Activated naive CD8-positive, alpha-beta T cell treated with anti-CD3 and anti-CD28 coated beads for 36 hours (primary cell): ENCODE measurements at places on chromosomes 4 and X.
A peak's percentile ranks its signal among the peaks of the same experiment; 100 is the strongest.

GRCh38 chrX:119481323-119481801 lies 13.1 kb downstream of the SLC25A5 start:
- DNase-seq: no peak

GRCh38 chr4:83548151-83548905 lies 12.4 kb downstream of the GPAT3 start:
- peak; percentile 66 for DNase-seq

- DNase-seq: no peak
Measured at GRCh38 chrX:12804655-12805054, 13.4 kb downstream of the PRPS2 start.

DNA sequence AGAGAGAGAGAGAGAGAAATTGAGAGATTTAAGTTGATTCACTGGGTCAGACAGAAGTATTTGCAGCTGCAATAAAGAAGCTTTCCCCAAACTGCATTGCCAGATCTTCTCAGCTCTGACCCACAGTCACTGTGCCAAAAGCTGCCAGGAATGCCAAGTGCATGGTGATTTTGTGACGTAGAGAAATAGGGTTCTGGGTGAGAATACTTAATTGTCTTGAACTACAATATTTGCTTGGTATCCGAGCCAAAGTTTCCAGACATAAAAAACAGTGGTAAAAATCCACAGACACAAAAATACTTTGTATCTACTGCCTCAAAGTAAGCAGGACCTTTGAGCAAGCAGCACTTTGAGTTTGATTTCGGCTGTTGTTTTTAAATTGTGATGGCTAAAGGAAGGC lies 331.1 kb downstream of the GRID2 start:
- no peak for DNase-seq

DNA sequence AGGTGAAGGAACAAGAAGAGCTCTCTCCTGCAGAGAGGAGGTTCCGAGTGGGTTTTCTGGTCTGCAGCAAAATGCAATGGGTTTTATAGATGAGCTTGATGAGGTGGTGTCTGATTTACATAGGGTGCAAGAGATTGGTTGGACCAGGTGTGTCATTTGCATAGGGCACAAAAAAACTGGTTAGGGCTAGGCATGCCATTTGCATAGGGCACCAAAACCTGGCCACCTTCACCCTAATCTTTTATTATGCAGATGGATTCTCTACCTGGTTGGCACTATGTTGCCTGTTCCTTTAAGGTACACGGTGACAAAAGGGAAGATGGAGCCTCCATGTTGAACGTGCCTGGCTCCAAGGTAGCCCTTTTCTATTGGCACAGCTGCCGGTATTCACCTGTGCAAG lies 94.5 kb upstream of the PRKX start:
- DNase-seq: no peak

- DNase-seq: no peak
Measured at GRCh38 chr4:38060829-38061431, 100.7 kb downstream of the PTTG2 start.

DNA sequence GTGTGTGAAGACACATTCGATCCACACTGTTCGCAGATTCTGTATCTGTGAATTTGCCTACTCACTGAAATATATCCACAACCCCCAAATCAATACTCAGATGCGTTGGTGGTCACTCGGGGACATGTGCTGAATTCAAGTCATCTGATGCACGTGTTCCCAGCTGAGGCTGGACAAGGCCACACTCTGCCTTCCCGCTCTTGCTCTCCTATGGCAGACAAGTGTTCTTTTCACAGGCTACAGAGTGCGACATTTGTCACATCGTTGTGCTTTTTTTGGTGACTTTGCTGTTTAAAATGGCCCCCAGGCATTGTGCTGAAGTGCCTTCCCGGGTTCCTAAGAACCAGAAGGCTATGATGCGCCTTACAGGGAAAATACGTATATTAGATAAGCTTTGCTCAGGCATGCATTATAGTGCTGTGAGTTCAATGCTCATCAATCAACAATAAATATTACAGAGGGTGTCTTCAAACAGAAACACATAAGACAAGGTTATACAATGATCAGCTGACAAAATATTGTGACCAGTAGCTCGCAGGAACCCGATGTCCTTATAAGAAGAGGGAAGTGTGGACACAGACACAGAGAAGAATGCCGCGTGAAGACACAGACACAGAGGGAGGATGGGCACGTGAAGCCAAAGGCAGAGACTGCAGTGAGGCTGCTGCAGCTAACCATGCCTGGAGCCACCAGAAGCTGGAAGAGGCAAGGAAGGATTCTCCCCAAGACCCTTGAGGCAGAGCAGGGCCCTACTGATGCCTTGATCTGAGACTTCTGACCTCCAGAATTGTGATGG lies 42.0 kb downstream of the IRF2 start:
- no peak for DNase-seq

DNA sequence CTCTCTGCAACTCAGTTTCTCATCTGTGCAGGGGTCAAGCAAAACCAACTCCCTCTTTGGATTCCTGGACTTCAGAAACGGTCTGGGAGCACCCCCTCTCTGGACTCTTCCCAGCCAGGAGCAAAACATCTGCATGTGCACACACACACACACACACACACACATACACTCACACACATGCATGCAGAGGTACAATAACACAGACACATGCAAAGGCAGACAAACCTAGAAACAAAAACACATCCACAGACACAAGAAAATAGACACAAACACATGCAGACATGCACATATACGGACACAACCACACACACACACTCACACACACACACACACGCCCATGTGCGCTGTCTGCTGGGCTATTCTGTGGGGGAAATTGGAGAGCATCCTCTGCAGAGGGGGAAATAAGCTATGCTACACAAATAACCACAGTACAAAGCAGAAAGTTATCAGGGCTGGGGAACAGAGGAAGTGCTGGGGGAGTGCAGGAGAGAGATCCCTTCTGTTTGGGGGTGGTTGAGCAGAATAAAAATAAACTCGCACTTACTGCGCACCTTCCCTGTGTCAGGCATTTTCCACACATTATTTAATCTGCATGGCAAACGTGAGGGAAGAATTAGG lies 19.9 kb downstream of the IQSEC2 start:
- no peak for DNase-seq

GRCh38 chrX:101079736-101080270 lies 1.1 kb downstream of the TMEM35A start:
- no peak for DNase-seq

- DNase-seq: no peak
Measured at GRCh38 chrX:47807548-47807947, 29.2 kb upstream of the ZNF81 start.

DNA sequence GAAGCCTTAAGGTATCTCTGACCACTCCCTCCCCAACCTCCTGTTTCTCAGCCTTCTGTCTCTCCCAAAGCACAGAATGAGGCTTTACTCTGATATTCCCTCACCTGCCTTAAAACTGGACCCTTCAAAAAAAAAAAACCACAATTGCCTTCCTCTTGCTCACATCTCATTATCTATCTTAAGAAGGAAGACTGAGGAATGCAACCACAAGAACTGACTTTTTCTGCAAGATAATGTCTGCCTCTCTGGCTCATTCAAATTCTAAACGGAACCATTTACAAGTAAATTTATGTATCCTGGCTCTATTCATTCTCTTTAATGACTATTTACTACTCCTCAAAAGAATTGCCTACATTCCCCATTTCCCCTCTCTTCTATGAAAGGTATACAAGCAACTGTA lies 545.5 kb upstream of the HTR2C start:
- DNase-seq: no peak

GRCh38 chr4:7144374-7145290 lies 47.7 kb upstream of the SORCS2 start:
- DNase-seq: no peak

DNA sequence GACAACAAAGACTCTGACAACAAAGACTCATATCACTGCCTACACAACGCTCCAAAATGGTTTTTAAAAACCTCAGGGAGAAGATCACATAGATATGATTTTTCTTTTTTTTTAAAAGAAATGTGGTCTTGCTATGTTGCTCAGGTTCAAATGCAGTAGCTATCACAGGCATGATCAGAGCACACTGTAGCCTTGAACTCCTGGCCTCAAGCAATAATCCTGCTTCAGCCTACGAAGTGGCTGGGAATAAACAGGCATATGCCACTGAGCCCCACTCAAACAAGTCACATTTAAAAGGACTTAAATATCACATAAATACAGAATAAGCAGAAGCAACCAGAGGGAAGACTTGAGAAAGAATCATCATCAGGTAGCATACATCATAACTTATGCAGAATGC lies 14.7 kb downstream of the DHX15 start:
- no peak for DNase-seq

- no peak for DNase-seq
Measured at GRCh38 chrX:30938295-30938694, 49.2 kb upstream of the TAB3 start.

DNA sequence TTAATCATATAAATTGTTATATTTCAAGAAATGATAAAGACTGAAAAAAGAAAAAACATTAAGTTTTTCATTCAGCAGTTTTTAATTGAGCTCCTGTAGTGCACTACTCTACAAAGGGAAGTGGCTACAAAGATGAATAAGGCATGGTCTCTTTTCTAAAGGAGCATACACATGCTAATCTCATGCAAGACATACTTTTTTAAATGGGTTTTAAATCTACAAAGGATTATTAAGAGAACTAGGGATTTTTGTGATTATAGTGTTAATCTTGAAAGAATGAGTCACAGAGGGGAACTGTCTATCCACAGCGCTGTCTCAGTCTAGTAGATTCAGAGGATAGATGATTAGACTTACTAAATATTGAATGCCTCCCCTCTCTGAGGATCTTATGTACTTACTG lies 1722.2 kb downstream of the RPA4 start:
- no peak for DNase-seq

- DNase-seq: no peak
Measured at GRCh38 chrX:54798137-54798536, at the start of gene ITIH6. ITIH6 (minus strand) TSS chrX:54798255; CDS start chrX:54798210, 45 bp downstream.

GRCh38 chr4:20474119-20474518 lies 222.4 kb downstream of the SLIT2 start:
- DNase-seq: no peak

GRCh38 chr4:76197971-76198410 lies 15.6 kb downstream of the SCARB2 start:
- peak; percentile 31 for DNase-seq

DNA sequence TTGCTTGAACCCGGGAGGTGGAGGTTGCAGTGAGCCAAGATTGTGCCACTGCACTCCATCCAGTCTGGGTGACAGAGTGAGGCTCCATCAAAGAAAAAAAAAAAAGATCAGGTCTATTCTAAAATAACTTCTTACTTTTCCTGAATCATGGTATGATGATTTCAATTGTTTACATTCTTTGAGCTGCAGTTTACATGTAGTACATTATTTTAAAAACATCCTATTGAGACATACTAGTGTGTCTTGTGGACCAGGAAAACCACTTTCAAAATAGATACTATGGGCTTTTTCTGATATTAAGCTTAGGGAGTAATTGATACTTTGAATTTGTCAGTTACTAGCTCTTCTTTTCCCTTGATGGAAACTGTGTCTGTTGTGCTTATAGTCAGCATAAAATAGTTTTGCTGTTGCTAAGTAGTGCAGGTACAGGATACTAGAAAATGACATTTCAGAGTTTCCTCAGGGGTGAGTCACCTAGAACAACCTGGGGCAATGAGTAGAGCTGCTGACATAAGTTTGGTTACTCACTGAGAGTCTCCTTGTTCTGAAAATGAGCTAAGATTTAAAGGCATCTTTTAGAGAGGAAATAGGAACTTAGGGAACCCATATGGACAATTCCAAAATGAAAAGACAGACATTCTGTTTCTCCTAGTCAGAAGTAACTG lies 53.2 kb upstream of the C4orf54 start:
- no peak for DNase-seq

DNA sequence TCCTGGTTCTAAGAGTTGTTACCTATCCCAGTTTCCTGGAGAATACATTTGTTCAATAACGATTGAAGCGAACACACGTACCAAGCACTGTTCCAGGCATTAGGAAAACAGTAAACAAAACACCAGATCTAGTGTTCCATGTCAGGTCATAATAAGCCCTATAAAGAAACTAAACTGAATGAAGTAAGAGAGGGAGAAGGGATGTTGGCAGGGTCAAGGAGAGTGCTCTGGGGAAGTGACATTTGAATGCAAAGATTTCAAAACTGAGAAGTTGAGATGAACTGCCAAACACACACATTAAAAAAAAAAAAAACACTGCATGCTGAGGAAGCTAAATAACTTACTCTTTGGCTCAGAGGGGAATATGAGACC lies 14.4 kb upstream of the ENAM start:
- DNase-seq: no peak

DNA sequence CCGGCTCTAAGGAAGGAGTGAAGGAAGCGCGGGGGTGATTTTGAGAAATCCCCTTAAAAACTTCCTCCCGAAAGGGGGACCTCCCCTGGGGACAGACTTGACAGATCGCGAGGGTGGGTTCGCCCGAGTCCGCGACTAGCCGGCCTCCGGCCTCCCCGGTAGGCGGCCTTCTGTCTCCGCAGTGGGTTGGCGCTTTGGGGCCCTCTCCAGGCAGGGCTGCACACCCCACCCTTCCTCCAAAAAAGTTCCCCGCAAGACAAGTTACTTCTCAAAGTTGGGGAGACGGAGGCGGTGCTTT lies 24.8 kb downstream of the HOPX start:
- peak; percentile 61 for DNase-seq

- no peak for DNase-seq
Measured at GRCh38 chrX:153830640-153831428, 490 bp upstream of the PDZD4 start.

DNA sequence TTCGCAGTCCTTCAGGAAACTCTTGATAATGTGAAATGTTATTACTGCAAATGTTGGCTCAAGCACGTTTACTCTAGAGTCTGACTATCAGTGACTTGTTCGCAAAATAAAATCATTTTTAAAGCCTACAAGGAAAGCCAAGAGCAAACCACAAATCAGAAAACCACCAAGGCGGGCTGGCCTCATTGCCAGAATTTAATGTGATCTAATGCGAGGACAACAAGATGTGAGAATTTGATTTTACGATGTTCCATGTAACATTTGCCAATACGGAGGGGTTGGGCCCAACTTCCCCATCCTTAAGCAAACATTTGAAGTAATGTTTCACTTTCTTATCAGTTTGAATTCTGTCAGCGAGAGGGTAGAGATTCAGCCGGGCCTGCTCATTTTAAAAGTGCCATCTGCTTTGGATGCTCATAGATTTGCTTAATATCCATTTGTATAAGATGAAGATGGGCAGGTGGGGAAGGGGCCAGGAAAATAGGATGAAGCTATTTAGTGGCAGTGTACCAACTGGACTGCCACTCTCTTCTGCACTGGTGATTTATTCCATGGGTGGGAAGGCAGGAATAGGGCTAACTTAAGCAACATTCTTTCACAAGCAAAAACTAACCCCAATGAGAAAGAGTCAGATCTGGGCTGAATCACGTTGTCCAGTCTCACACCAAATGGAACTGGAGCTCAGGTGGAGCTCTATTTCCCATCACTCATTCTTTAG lies 225.3 kb downstream of the ANAPC10 start:
- DNase-seq: no peak
